Activated T-helper 2 cell treated with anti-CD3 and anti-CD28 coated beads, Interferon-gamma antibody, Interleukin-2, Interleukin-4, amounts not matched to agents 10 μg/mL and 5 μg/mL and 100 μg/mL, durations not matched to agents 14 hours and 24 hours and 36 hours (primary cell): ENCODE measurements at places on chromosomes 2 and 18. TPM values are rescaled to one million over a fixed set of nuclear protein-coding genes. Genes with fewer than 3 reads are reported as not detected.

GRCh38 chr2:8682719-8683667 lies 1.1 kb downstream of the ID2 start:
- H3K4me1 ChIP-seq, result peaks cover 19% of the 10 kb centered on the region
- H3K36me3 ChIP-seq, result peaks cover 34% of the 10 kb centered on the region

- H3K4me3 ChIP-seq, result no peak overlapping the region
- H3K27ac ChIP-seq, result no peak overlapping the region
- H3K27me3 ChIP-seq, result peaks cover 2% of the 10 kb centered on the region
- H3K36me3 ChIP-seq, result peaks cover 11% of the 10 kb centered on the region
These were observed 8.7 kb upstream of the HS6ST1 start for GRCh38 chr2:128327180-128327964.

GRCh38 chr18:62964432-62964831 lies 249.1 kb downstream of the PHLPP1 start:
- H3K27me3 ChIP-seq, result no peaks in the 10 kb centered on the region
- H3K27ac ChIP-seq, result no peak overlapping the region
- H3K4me1 ChIP-seq, result no peaks in the 10 kb centered on the region
- no peak for DNase-seq
- H3K36me3 ChIP-seq, result peaks cover 21% of the 10 kb centered on the region

DNA sequence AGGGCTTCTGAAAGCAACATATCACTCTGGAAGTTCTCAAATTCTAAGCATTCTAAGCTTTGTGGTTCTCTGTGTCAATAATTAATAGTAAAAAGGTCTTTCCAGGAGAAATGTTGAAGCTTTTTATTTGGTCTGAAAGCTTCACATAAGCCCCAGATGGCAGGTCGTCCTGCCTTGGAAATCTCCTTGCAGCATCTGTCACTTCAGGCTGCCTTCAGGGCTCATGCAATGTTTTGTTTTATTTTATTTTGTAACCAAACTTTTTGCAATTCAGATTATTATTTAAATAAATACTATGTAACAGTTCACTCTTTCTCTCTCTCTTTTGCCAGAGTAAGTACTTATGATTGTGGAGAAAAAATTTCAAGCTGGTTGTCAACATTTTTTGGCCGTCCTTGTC lies 46.7 kb upstream of the FHOD3 start:
- H3K27ac ChIP-seq, result no peak overlapping the region
- H3K36me3 ChIP-seq, result no peaks in the 10 kb centered on the region
- no peaks in the 10 kb centered on the region for H3K27me3 ChIP-seq
- no peaks in the 10 kb centered on the region for H3K4me1 ChIP-seq
- H3K4me3 ChIP-seq, result no peak overlapping the region
- no peak for DNase-seq

GRCh38 chr2:4256351-4256750 lies 553.0 kb downstream of the DCDC2C start:
- no peaks in the 10 kb centered on the region for H3K27me3 ChIP-seq
- H3K4me3 ChIP-seq, result no peak overlapping the region
- no peaks in the 10 kb centered on the region for H3K36me3 ChIP-seq

GRCh38 chr2:134411279-134411827 lies 157.5 kb downstream of the MGAT5 start:
- no peak overlapping the region for H3K4me3 ChIP-seq
- no peaks in the 10 kb centered on the region for H3K36me3 ChIP-seq
- DNase-seq, result no peak

- no peak overlapping the region for H3K27ac ChIP-seq
- no peaks in the 10 kb centered on the region for H3K36me3 ChIP-seq
- no peaks in the 10 kb centered on the region for H3K4me1 ChIP-seq
- H3K27me3 ChIP-seq, result no peaks in the 10 kb centered on the region
- DNase-seq, result no peak
- no peak overlapping the region for H3K4me3 ChIP-seq
These were observed 56.2 kb upstream of the CCDC85A start for GRCh38 chr2:56127463-56128152.

DNA sequence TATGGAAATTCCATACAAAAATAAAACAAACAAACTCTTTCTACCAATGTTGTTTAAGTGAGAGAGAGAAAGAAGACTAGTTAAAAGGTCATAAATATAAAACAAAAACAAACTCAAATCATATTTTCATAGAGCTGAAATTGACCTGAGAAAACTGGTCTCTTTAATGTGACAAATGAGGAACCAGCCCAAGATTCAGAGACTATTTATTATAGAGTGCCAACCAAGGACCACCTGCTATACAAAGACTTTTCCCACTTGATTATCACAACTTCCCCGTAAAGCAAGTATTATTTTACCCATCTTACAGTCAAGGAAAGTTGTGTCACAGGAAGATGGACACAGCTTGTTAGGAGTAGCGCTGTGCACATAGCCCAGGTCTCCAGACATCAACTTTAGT lies 13.3 kb downstream of the ANKRD44 start:
- H3K4me3 ChIP-seq, result peak overlapping the region; percentile 41
- DNase-seq, result no peak
- H3K27me3 ChIP-seq, result no peaks in the 10 kb centered on the region
- peaks cover 92% of the 10 kb centered on the region for H3K4me1 ChIP-seq
- peak overlapping the region; percentile 81 for H3K27ac ChIP-seq

The BMP10 gene
- not detected in 2 replicates for total RNA-seq

The DPYSL5 gene
- 0.05 TPM in 1 of 2 replicates, not detected in the other for total RNA-seq
